NCI-H1417 (cell line): ENCODE measurements at places on chromosomes 1 and 21.

GRCh38 chr1:146029117-146029516 is 7.6 kb upstream of the HJV start:
- peak; percentile 53 for DNase-seq

- no peak for DNase-seq
Observed at GRCh38 chr21:35770101-35770945, 290.0 kb downstream of the SETD4 start.

GRCh38 chr1:198234520-198235251 is 77.9 kb downstream of the NEK7 start:
- DNase-seq: no peak

- no peak for DNase-seq
Observed at GRCh38 chr1:183834568-183834967, 29.6 kb downstream of the RGL1 start.

DNA sequence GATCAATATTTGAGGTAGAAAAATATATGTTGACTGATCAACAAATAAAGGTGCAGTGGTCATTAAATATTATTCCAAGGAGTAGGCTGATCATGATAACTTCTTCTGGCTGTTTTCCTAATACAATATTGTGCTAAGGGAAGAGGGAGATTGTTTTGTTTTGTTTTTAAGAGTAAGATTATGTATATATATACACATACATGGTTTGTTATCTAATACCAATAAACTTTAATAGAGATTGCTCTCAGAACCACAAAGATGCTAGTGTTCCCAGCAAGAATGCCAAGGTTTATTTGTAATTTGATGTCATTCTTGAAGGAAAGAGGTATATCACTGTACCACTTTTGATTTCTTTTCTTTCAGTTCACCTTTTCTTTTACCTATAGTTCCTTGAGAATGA is 10.1 kb downstream of the CLCA2 start:
- DNase-seq: no peak

GRCh38 chr1:60697204-60697994 is 385.0 kb upstream of the NFIA start:
- DNase-seq: peak; percentile 56

- no peak for DNase-seq
Observed at GRCh38 chr1:233496993-233497392, 116.9 kb upstream of the KCNK1 start.

- no peak for DNase-seq
Observed at GRCh38 chr1:193555662-193556441, 369.4 kb upstream of the B3GALT2 start.

GRCh38 chr1:39105061-39105840 is 79.1 kb downstream of the NDUFS5 start:
- DNase-seq: peak; percentile 89

- no peak for DNase-seq
Observed at GRCh38 chr1:169624122-169624521, 5.8 kb downstream of the SELP start.

DNA sequence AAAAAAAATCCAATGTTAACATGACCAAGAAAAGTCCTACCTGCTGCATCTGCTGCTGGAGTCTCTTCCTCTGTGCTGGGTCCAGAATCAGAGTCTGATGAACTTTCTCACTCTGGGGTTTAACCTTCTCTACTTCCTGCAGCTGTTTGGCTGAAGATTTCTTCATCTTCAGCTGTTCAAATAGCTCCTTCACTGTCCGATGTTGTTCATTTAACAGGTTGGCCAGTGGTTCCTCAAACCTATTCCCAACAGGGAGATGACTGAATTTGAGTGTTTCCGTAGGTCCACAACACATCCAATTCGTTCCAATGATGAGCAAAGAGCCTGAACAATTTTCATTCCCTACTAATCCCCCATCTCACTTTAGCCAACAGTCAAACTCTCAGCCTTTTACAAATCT is 79.4 kb downstream of the GON4L start:
- DNase-seq: no peak

- DNase-seq: no peak
Observed at GRCh38 chr1:175687622-175688415, 55.6 kb downstream of the TNR start.

DNA sequence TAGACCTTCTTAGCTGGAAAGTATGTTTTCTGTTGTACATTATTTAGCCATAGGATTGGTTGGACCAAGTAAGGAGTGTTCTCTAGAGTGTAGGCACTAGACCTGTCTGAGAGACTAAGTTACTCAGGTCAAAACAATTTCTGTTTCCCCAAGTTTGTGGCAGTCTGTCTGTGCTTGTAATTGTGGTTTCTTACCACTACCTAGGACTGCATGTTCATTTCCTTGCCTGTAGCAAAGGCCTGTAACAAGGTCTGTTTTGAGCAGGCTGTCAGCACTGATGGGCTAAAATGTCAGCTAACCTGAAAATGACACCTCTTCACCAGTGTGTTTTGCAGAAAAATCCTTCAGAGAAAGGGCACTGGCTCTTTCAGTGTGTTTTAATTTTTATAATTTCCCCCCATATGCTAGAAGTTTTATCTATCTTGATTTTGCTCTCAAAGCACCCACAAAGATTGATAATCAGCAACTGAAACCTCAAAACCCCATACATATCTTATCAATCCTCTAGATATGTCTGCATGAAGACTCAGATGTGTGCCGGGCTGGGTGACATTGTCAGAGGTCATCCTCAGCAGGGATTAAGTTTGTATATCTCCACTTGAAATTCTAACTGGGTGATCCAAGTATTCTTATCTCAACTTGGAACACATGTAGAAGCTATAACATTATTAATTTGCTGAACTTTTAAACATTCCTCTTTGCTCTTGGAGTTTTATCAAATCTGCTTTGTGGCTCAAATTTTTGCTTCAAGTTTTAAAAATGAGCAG is 50.7 kb upstream of the ST6GALNAC3 start:
- DNase-seq: no peak

DNA sequence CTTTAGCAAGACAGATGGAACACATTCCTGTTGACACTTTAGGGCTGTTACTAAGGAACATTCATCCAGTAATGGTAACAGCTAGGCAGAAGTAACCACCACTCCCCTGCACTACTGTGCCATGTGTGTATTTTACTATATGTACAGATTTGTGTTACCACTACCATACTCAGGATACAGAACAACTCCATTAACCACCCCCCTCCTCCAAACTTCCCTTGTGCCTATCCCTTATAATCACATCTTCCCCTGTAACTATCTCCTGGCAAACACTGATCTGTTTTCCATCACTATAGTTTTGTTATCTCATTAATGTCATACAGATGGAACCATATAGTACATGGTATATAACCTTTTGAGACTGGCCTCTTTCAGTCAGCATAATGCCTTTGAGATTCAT is 3.9 kb upstream of the POU2F1 start:
- no peak for DNase-seq

DNA sequence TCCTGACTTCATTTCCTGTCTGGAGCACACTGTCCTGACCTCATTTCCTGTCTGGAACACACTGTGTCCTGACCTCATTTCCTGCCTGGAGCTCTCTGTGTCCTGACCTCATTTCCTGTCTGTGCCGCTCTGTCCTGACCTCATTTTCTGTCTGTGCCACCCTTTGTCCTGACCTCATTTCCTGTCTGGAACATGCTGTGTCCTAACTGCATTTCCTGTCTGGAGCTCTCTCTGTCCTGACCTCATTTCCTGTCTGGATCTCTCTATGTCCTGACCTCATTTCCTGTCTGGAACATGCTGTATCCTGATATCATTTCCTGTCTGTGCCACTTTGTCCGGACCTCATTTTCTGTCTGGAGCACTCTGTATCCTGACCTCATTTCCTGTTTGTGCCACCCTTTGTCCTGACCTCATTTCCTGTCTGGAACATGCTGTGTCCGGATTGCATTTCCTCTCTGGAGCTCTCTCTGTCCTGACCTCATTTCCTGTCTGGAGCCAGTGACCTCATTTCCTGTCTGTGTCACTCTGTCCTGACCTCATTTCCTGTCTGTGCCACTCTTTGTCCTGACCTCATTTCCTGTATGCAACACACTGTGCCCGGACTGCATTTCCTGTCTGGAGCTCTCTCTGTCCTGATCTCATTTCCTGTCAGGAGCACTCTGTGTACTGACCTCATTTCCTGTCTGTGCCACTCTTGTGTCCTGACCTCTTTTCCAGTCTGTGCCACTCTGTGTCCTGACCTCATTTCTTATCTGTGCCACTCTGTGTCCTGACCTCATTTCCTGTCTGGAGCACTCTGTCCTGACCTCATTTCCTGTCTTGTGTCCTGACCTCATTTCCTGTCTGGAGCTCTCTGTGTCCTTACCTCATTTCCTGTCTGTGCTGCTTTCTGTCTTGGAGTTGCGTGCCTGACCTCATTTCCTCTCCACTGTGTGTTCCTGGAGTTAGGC is 27.6 kb downstream of the SKI start:
- no peak for DNase-seq
